ENCODE measurements at places on chromosomes 1 and 21.

GRCh38 chr1:53498555-53499131, 39.4 kb downstream of the DMRTB1 start:
- DNase-seq: no peak

DNA sequence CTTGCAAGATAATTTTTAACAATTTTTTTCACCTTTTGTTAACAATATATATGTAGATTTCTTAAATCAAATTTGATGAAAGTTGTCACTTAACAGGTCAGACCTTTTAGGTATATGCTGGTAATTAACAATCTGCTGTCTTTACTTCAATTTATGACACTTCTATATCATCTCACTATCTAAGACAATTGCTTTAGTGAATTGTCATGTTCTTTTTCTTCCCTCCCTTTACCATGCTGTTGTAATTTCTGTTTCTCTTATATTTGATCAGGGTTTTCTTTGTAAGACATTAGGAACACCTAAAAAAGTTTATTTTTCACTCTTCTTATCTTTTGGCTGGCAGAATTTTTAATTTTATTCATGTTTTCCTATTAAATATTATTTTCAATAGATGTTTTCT, 2.0 kb downstream of the IFI16 start:
- no peak for DNase-seq

GRCh38 chr1:54814126-54814498, 13.0 kb upstream of the TTC22 start:
- no peak for DNase-seq

- no peak for DNase-seq
These were observed 281.9 kb upstream of the POU3F1 start for GRCh38 chr1:38328278-38329035.

DNA sequence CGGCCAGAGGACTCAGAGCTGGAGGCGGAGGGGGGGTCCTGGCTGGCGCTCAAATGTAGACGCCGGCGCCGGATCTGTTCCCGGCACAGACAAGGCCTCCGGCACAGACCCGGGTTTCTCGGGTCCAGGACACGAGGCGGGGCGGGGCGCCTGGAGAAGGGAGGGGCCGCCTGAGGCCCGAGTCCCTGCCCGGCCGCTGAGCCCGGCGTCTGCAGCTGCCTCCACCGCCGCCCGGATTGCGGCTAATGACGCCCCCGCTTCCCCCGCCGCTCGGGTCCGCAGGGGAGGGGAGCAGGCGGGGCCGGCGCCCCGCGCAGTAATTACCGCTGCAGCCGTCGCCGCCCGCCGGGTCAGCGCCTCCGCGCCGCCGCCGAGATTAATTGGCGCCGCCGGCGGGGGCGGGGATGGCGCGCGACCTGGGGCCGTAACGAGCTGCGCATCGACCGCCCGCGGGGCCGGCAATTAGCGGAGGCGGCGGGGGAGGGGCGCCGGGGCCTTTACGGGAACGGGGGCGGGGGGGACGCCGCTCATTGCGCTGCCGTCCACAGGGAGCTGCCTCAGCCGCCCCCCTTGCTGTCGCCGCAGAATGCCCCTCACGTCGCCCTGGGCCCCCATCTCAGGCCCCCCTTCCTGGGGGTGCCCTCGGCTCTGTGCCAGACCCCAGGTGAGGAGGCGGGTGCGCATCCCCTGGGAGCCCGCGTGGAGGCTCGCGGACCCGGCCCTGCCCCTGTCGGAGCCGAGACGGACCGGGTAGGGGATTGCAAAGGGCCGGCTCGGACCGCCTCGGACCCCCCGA, 17.3 kb downstream of the NOC2L start:
- DNase-seq: no peak

- DNase-seq: no peak
These were observed 43.0 kb downstream of the ITGB3BP start for GRCh38 chr1:63480057-63480456.

DNA sequence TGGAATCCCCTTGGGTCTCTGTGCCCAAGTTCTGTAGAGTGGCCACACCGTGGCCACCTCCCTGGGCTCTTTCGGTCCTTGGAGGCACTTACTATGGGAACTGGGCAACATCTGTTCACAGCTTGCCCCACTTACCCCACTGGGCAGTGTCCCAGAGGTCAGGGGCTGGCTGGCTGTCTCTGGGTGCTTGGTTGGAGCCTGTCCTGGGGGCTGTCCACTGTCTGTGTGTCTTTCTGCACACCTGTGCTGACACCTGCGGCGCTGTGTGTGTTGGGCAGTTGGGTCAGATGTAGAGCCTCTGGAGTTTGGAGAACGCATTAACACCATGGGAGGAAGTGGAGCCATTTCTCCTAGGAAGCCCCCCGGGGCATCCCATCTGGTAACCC, 1.3 kb upstream of the TMEM54 start:
- no peak for DNase-seq
